ENCODE measurements at places on chromosomes 7 and 10. TPM values are rescaled to one million over a fixed set of nuclear protein-coding genes. Genes with fewer than 3 reads are reported as not detected.

- no peak for DNase-seq
These were observed 79.7 kb downstream of the GLRX3 start for GRCh38 chr10:130215931-130216231.

DNA sequence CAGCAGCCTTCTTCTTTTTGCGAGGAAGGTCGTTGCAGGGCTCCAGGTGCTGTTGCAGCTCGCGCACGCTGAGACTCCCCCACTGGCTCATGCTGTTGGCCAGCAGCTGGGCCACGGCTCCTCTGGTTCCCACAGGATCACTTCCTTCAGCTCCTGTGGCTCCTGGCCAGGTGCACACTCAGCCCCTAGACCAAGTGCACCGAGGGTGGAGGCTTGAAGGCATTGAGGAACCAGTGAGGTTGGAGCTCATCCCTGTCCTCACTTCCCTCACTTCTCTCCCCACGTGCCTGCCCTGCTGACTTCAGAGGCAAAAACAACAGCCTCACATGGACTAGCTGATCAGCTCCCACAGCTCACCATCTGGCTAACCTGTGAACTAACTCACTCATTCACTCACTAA, 46.2 kb upstream of the ADRB1 start:
- DNase-seq = no peak

DNA sequence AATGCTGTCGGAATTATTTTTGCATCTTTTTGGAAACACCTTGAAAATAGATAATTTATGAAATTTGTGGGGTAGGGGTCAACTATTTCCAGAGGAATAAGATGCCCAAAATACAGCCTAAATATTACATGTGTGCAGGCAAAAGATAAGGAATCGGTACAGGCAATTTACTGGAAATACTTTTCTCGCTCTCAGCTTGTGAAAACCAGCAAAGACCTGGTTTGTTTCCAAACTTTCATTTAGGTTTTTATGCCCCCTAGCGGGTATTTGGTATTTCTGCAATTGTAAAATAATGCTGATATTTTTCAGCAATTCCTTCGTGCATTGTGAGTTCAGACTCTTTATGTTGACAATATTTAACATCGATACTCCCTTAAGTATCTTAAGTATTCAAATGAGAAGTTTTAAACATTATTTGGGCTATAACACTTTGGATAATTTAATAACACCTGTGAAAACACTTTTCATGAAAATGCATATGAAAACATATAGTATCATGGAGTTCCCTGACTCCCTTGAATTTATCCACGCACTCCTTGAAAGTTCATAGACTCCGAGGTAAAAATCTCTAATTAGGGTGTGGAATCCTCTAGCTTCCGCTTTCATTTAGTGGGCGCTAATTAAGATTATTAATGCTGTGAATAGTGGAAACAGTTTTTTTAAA, 132.4 kb downstream of the TSPAN12 start:
- DNase-seq = peak; percentile 38

- peak; percentile 84 for DNase-seq
These were observed 4.3 kb upstream of the KCNMA1 start for GRCh38 chr10:77641788-77642397.

- DNase-seq = peak; percentile 61
These were observed 728 bp downstream of the CAV2 start for GRCh38 chr7:116500078-116500853.

Gene PRSS37
- not detected for total RNA-seq

Gene IFIT1B
- not detected for total RNA-seq

GRCh38 chr10:1362589-1363445, 306.6 kb downstream of the WDR37 start:
- no peak for DNase-seq

DNA sequence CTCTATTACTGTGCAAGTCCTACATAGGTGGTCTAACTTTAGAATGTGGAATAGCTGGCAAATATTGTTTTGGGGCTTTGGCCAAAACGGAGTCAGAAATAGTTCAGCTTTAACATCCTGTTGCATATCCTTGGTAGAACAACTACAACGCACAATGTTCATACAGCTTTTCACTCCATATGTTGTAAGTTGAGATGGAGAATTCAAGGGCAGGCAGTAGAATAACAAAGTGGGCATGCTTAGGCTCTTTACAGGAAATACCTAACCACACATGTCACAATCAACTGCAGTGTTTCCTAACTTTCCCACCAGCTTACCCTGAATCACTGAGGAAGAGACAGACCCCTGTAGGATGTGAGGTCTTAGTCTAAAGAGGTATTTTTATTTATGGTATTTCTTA, 122.3 kb downstream of the PPP1R3A start:
- peak; percentile 23 for DNase-seq

Gene DPP6
- total RNA-seq = under 0.01 TPM

GRCh38 chr10:17386616-17387075, 67.7 kb downstream of the ST8SIA6 start:
- DNase-seq = peak; percentile 80

DNA sequence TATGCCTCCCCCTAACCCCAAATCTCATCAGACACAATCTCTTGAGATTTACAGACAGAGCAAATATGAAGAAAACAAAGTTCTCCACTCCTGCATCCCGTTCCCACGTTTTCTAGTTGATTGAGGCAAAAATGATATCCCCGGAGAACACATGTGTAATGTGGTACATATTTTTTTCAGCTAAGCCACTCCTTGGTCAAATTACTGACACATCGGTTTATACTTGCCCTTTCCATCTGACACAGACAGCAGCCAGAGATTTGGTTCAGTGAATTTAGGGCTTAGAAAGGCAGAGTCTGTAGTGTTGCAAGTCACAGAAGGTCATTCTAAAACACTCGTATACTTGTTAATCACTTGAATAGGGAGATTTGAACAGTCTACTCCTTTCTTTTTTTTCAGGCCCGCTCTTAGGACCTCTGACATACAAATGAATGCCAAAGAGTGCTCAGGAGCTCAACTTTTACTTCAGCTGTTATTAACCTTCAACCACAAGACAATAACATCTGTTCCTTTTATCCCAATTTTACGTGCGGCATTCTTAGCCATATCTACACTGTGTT, 1.8 kb upstream of the DDX50 start:
- DNase-seq = no peak

GRCh38 chr10:69908124-69908523, 106.4 kb downstream of the COL13A1 start:
- peak; percentile 8 for DNase-seq

Data from fibroblast of villous mesenchyme (primary cell).